ENCODE measurements at places on chromosomes 5 and 9.

DNA sequence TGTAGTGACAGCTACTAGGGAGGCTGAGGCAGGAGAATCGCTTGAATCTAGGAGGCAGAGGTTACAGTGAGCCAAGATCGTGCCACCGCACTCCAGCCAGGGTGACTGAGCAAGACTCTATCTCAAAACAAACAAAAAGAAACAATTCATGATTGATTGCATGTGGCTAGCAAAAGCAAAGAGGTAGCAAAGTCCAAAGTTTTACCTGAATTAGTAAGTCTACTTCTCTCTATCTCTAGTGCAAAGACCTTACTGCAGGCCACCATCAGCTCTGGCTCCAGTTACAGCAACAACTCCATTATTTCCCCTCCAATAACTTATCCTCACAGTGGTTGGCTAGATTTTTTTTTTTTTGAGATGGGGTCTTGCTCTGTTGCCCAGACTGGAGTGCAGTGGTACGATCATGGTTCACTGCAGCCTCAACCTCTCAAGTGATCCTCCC lies 6.2 kb upstream of the SAR1B start:
- DNase-seq: no peak

DNA sequence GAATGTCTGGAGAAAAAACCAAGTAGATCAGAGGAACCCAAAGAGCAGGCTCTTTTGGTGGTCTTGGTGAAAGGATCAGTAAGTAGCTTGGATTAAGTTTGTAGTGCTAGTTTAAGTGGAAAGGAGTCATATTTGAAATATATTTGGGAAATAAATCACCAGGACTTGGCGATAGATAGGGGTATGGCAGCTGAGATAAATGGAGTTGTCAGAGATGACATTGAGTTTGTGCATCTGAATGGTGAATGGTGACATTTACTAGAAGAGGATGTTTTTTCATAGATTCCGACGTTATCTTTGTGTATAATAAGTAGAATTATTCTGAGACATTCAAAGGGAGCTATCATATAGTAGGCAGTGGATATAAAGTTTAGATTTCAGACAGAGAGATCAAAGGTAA lies 143.6 kb upstream of the RASGRF2 start:
- no peak for DNase-seq

- DNase-seq: no peak
Observed at GRCh38 chr5:137366526-137366925, 132.6 kb downstream of the SPOCK1 start.

GRCh38 chr9:7123743-7124142 lies 366.0 kb downstream of the KDM4C start:
- no peak for DNase-seq

DNA sequence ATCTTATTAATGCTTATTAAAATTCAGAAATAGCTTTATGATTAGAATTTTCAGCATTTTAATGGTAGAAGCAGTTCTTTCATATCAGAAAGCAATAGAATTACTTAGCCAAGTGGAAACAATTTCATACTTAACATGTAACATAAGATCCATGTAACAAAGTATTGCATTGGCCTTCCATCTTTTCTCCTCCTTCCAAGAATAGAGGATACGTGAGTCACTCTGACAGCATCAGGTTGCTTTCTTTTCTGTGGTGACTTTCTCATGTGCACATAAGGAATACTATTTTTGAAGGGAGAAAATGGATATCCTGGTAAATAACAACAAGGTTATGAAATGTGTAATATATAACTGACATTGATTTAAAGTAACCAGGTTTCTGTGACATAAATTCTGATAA lies 272.2 kb downstream of the ANXA1 start:
- no peak for DNase-seq

- DNase-seq: no peak
Observed at GRCh38 chr5:145068721-145069120, 766.4 kb downstream of the PRELID2 start.

DNA sequence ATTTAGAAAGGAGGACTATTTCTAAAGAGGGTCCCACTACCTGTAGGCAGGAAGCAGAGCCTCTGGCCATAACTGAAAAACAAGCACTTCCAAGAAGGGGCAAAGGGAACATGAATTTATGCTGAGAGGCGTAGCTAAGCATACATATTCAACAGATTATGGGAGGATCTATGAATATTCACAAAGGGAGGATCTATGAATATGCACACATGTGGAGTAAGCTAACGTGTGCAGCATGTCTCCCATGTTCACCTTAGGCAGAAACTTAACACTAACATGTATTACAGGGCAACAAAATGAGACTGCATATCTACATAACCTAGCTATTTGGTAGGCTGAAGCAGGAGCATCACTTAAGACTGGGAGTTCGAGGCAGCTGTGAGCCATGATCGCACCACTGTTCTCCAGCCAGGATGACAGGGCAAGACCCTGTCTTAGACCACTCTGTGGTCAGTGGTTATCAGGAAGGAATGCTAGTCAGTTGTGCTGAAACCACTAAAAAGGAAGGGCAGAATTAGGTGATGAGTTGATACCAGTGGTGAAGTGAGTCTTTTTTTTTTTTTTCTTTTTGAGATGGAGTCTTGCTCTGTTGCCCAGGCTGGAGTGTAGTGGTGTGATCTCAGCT lies 20.8 kb downstream of the FXN start:
- no peak for DNase-seq

DNA sequence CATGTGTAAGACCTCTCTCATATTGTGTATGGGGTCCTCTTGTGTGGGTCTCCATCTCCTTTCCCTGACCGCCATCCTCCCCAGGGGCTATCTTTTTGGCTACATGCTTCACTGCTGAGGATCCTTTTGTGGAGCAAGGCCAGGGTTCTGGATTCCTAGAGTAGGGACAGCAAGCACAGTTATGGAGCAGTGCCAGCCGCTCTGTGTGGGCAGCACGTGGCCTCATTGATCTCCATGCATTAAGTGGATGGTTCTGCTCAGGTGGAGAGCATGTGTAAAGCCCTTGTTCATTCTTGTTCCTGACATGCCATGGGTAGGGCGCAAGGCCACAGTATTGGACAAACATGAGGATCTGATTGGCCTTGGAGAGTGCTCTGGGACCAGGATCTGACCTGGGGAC lies 8.9 kb downstream of the PHF2 start:
- DNase-seq: no peak

GRCh38 chr9:89695441-89695891 lies 90.7 kb downstream of the GADD45G start:
- no peak for DNase-seq

GRCh38 chr5:38162625-38163024 lies 95.7 kb upstream of the EGFLAM start:
- no peak for DNase-seq

- no peak for DNase-seq
Observed at GRCh38 chr5:18745988-18746615, 1111.8 kb downstream of the TAF11L14 start.

DNA sequence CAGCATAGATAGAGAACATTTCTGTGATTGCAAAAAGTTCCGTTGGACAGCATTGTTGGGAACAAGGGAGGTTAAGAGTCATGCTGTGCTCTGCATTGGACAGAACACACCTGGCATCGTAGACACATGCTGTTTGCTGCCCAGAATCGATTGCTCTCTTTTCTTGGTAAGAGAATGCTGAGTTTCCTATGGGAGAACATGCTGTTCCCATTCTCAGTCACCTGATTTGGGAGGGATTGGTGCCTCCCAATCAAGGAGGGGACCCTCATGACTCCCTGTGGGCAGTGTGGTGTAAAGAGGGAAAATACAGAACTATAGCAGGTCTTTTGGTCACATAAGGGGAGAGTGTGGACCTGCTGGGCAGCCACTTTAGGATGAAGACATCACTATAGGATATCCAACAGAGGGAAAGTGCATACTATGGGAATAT lies 555.4 kb upstream of the CLINT1 start:
- no peak for DNase-seq

DNA sequence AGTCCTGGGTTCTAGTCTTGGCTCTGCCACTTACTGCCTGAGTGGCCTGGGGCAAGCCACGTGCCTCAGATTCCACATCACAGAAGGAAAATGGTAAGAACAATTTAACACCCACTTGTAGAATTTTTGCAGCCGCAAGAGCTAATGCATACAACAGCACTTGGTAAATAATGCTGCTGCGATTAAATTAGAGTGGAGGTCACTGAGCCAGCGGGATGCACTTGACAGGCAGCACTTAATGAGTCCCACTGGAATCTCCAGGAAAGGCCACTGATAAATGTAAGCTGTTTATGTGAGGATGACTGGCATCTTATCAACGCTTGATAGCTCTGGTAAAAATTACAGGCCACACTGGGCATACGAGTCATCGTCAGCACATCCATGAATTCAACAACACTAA lies 59.4 kb upstream of the UBTD2 start:
- DNase-seq: no peak

DNA sequence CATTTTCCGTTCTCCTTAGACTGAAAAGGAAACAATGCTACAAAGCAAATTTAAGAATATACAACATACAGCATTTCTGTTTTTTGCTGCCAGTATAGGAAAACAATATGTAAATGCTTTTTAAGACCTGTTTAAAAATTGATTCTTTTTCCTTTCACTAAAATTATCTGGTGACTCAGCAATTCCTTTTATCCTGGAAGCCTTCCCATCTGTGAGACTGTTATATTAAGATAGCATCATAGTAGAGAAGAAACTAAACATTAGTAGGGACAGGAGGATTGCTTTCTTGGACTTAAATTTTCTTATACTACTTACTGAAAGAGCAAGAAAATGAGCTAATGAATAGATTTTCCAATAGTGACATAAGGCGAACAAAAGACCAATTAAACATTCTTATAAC lies 30.0 kb upstream of the GPR21 start:
- no peak for DNase-seq

DNA sequence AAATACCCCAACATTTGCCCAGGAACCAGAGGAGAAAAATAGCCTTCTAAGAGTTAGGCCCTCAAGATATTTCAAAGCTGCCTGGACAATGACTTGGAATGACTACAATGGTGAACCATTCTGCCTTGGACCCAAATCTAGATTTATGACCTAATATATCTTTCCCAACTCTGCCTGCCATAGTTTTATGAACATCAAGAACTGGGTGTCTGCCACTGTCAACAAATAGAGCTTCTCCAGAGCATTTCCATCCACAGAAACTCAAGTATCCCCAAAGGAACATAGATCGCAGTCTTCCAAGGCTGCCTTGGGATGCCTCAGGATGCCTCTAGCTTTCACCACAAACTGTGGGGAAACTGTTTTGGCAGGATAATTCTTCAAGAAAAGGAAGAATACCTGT lies 48.2 kb upstream of the NFIB start:
- DNase-seq: no peak

Measured in activated naive CD4-positive, alpha-beta T cell (primary cell).